ENCODE measurements at places on chromosomes 2 and 18. TPM values are rescaled to one million over a fixed set of nuclear protein-coding genes. Genes with fewer than 3 reads are reported as not detected.

Gene CD207
- 0.79 TPM for total RNA-seq

Gene BCL2
- 20.8 TPM for total RNA-seq

Gene NFU1
- total RNA-seq = 33.1 TPM

Gene ALPI
- not detected for total RNA-seq

Gene RBM44
- 23.4 TPM for total RNA-seq

Gene C2orf72
- total RNA-seq = 6.9 TPM

Gene HOXD8
- 41.2 TPM for total RNA-seq

Gene PID1
- 15.5 TPM for total RNA-seq

Gene ALPP
- total RNA-seq = 0.87 TPM

- peak; percentile 52 for DNase-seq
Observed at GRCh38 chr18:9771977-9772660, 64.0 kb downstream of the RAB31 start.

DNA sequence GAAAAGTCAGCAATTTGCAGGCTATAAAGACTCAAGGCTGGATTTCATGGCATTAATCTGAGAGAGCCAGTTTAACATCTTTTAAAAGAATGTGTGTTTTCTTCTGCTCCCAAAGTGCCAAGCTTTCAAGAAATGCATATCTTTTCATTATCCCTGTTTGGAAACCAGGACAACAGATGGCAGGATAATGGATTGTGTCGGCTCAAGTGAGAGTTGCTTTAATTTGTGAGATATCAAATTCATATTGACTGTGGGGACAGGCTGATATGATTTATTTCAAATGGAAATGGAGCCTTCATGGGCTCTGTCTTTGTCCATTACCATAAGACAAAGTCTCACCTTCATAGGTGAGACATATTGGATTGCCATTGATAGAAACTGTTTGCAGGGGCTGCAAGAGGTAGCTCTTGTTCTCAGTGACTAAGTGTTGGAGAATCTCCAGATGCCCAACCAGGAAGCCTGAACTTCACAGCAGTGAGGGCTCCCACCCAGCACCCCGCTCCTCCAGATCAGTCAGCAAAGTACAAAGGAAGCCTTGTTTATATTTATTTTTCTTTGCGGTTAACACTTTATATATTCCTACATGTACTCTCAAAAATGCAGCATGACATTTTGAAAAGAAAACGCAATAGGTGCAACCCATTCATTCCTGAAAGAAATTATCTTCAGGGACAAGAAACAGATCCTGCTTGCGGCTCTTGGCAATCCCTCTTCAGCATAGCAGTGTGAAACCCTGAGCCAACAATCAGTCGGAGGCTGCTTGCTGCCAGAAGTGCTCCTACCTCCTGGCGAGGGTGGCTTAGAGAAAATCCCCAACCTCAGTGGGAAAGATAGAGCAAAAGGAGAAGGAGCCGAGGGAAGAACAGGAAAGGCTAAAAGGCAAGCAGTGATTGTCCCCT, 65.8 kb upstream of the ATL2 start:
- DNase-seq = peak; percentile 37

GRCh38 chr2:27667446-27667845, 3.8 kb downstream of the SLC4A1AP start:
- no peak for DNase-seq

DNA sequence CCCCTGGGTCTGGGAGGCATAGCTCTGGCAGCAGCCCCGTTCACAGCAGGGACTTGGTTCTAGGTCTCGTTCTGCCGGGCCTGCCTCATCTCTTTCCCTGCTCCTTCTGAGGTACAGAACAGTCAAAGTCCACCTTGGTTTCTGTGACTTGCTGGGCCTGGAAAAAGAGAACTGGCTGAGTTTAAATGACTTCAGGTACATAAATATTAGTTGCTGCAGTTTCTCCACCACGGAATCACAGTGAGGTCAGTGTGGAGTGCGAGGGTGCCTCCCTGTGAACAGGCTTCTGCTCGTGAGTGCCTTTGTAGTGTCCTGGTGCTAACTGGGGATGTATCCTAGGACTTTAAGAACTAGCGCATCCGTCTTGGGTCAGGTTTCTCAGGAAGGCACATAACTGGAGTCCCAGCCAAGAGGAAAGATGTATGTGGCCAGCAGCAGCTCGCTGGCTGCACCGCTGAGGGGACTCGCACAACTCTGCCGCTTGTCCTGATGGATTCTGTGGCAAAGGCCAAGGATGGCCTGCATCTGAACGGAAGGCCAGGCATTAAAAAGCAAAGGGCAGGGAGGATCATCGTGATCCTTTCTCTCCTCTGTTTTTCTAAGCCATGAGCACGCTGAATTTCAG, 188.6 kb downstream of the SH3RF3 start:
- DNase-seq = peak; percentile 20

DNA sequence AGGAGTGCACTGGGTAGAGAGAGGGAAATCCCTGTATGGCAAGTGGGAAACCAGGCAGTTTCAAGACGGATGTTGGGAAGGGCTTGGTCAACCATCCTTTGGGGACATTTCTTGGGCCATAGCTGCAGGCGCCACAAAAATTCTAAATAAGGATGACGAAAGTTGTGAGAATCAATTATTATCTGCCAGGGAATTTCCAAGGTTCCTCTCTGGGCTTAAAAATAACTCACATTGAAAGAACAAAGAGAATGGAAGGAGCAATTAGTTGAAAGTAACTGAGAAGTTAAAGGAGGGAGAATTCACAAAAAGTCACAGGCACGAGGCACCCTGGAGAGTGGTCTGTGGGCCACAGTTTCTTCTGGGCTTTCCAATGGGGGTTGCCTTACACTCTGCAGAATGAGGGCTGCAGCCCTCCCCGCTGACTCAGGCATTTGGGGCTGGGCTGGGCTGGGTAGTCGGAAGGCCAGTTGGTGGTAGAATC, 195.7 kb downstream of the SMAD7 start:
- DNase-seq = no peak

- DNase-seq = no peak
Observed at GRCh38 chr18:8279781-8280330, 329.4 kb upstream of the RAB12 start.

GRCh38 chr2:130355578-130356431, at the start of gene PTPN18:
PTPN18 (plus strand) TSS chr2:130356056; CDS start chr2:130356108, 52 bp downstream.
- DNase-seq = peak; percentile 89

DNA sequence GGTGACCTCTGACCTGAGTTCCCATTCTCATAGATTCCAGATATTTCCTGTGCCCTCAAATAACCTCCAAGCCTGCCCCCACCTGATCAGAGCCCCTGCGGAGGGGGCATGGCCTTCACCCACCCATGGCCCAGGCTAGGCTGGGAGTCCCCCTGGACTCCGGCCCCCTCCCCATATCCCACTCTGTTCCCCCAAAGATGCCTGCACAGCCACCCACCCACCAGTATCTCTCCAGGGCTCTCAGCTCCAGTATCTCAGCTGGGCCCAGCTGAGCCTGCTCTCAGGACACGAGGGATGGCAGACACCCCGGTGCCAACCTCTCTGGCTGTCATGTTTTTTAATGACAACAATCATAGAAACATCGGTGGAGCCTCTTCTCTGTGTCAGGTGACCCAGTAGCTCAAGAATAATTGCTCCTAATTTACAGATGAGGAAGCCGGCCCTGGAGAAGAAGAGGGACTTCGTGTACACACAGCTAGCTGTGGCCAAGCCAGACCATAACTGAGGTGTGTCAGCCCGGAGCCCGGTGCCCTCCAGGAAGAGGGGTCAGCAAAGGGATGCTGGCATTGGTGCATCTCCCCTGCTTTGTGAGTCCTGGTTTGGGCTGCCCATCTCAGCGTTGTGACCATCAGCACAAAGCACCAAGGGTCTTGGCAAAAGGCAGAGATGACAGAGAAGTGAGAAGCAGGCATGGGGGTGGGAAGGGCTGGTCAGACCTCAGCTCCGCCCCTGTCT, 84.4 kb downstream of the SDC1 start:
- DNase-seq = no peak

- DNase-seq = no peak
Observed at GRCh38 chr2:200356857-200357384, 50.4 kb downstream of the SPATS2L start.

DNA sequence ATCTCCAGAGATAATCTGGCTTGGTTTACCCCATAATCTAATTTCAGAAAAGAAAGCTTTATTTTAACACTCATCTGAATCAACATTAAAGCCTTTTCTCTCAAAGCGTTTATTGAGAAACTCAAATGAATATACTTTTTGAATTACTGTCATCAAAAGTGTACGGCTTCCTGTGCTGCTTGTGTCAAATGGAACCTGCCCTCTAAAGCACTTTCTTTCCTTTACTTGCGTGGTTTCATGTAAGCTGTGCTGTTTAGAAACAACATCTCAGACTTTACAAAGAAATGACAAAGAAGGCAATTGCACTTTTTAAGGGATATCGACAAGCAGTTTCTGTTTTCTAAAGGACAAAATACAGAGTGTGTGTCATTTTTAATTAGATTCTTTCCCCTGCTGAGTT, 35.1 kb downstream of the CYBRD1 start:
- no peak for DNase-seq

DNA sequence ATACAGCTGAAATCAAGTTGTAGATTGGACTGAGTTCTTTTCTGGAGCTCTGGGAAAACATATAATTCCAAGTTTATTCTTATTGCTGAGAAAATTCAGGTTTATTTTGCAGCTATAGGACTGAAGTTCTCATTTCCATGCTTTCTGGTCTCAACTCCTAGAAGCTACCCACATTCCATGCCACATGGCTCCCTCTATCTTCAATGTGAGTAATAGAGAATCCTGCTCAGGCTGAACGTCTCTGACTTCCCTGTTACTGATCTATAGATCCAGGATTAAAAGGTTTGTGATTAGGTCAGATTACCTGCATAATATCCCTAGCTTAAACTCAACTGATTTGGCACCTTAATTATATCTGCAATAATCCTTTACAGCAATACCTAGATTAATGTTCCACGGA, 453.8 kb upstream of the MC4R start:
- no peak for DNase-seq

GRCh38 chr2:1799174-1799573, 54.9 kb upstream of the PXDN start:
- no peak for DNase-seq

DNA sequence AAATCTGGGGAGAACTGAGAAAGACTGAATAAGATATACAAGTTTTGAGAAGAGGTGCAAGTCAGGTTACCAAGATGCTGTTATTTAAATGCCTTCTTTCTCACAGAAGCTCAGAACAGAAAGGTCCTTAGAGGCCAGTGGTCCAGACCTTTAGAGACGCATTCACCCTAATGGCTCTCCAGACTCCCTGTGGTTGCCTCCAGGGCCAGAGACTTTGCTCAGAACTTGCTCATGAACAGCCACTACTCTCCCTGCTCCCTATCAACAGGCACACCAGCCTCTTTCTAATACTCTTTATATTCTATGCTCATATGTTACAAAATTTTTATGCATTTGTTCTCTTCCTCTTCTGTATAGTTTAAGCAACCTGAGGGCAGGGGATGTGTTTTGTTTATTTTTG, 349.0 kb upstream of the TNP1 start:
- DNase-seq = no peak

DNA sequence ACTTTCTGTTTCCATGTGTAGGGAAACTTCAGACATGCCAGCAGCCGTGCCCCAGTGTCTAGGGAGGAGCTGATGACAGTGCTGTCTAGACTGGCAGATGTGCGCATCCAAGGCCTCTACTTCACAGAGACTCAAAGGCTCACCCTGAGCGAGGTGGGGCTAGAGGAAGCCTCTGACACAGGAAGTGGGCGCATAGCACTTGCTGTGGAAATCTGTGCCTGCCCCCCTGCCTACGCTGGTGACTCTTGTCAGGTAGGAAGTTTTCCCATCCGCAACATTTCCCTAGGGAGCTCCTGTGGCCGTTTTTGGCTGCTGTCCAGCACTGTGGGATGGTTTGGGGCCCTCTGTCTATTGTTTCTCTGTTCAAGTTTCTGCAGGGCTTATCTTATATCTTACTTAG, 143.1 kb upstream of the TTC39C start:
- peak; percentile 34 for DNase-seq

DNA sequence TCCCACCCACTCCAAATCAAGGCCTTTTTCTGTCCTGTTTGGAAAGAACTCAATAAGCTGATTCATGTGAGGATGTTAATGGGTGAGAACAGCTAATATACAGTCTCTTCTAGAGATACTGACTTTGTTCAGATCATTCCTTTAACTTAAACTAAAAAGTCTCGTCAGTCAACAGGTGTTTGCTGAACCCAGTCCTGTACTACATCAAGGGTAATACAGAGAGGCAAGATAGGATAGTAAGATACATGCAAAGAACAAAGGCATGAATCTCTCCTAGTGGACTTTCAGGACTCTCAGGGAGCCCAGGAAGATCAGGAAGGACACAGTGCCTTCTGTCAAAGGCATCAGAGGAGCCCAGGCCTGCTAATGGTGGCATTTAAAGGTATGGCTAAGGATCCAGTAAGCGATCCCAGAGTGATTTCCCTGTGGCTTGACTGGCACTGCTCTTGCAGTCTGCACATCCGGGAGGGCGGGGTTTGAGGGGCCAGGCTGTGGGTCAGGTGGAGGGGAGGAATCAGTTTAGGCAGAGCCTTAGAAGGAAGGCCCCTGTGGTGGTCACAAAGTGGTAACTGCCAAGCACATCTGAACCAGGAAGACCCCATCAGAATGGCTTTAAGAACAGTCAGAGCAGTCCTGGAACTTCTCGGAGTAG, 54.0 kb downstream of the EPAS1 start:
- DNase-seq = no peak

DNA sequence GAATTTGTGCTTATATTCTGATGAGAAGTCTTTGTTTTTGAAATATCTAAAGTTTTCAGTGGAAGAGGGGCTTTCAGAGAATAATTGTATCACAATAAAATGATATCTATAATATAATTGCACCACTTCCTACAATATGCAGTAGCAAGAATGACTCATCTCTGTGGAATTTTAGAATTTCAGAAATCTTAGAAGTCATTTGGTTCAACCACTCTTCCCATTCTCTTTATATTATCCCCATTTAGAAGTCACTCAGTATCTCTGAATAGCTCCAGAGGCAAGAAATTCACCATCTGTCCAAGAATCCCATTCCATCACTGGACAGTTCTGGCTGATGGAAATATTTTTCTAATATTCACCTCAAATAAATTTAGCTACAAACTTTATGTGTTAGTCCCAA, 59.3 kb upstream of the CCDC68 start:
- DNase-seq = no peak

- no peak for DNase-seq
Observed at GRCh38 chr18:26493021-26493420, 55.3 kb downstream of the KCTD1 start.

GRCh38 chr2:149743842-149744448, 156.4 kb upstream of the MMADHC start:
- DNase-seq = no peak

DNA sequence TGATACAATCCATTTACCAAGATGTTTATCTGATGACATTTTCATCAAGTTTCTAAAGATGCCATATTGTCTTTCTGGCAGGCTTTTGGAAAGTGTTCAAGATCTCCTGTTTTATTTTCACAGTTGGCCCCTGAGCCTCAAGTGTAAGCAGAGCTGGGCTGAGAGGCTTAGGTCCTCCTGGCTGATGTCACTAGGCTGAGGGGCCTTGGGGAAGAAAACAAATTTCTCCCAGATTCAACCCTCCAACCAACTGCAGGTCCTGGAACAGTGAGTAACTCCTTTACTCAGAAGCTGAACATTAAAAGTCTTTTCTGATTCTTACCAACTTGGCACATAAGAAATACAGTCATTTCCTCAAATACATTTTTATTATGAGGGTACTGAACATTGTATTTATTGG, 14.9 kb upstream of the IL1RL1 start:
- DNase-seq = no peak

GRCh38 chr2:227509824-227510619, 38.1 kb downstream of the AGFG1 start:
- no peak for DNase-seq

- DNase-seq = no peak
Observed at GRCh38 chr2:188695953-188696352, 278.2 kb upstream of the COL3A1 start.
